ENCODE measurements at places on chromosomes 4 and X. TPM values are rescaled to one million over a fixed set of nuclear protein-coding genes. Genes with fewer than 3 reads are reported as not detected.

RBPJ gene
- polyA plus RNA-seq, result 58.8 TPM

KIT gene
- 10.6 TPM for polyA plus RNA-seq

DNA sequence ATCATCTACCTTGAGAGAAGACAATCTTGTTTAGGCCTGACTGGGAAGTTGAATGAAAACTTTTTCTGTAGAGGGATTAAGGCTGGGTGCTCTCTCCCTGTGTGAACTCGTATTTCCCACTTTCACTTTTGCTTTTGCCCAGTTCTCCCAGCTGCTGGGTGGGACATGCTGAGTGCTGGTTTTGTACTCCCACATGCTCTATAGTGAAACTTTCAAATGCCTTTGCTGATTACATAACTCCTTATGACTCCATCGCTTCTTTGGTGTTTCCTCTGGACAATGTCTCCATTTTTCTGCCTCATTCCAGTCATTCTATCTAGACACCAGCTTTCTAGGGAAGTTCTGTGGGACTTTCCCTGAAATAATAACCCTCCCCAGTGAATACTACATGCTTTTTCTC is 100.5 kb downstream of the CLNK start:
- no peaks in the 10 kb centered on the region for H3K36me3 ChIP-seq
- H3K27me3 ChIP-seq, result no peaks in the 10 kb centered on the region
- no peak overlapping the region for H3K4me3 ChIP-seq
- peak; percentile 77 for DNase-seq
- H3K4me1 ChIP-seq, result no peaks in the 10 kb centered on the region
- no peak overlapping the region for H3K27ac ChIP-seq

DNA sequence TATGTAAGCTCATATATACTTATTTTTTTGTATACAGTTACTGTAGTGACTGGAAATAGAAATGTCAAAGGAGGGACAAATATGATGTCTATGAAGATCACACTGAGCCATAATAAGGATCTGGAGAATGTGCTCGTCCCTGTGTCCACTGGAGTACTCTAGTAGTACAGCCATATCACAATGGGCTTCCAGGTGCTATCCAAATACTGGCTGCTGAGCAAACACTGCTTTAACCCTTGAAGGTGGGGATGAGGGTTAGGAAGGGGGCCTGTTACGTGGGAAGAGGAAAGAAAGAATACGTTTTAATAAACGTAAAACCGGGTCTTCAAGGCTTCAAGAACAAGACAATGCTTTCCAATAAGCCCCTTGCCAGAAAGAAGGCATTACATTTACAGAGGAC is 29.8 kb upstream of the TMEM150C start:
- no peaks in the 10 kb centered on the region for H3K27me3 ChIP-seq
- H3K4me3 ChIP-seq, result no peak overlapping the region
- no peaks in the 10 kb centered on the region for H3K36me3 ChIP-seq
- DNase-seq, result no peak
- H3K4me1 ChIP-seq, result no peaks in the 10 kb centered on the region

- H3K4me1 ChIP-seq, result no peaks in the 10 kb centered on the region
- H3K4me3 ChIP-seq, result no peak overlapping the region
- no peak for DNase-seq
- no peak overlapping the region for H3K27ac ChIP-seq
- no peaks in the 10 kb centered on the region for H3K36me3 ChIP-seq
Observed at GRCh38 chrX:47507153-47507867, 24.3 kb upstream of the ZNF41 start.

DNA sequence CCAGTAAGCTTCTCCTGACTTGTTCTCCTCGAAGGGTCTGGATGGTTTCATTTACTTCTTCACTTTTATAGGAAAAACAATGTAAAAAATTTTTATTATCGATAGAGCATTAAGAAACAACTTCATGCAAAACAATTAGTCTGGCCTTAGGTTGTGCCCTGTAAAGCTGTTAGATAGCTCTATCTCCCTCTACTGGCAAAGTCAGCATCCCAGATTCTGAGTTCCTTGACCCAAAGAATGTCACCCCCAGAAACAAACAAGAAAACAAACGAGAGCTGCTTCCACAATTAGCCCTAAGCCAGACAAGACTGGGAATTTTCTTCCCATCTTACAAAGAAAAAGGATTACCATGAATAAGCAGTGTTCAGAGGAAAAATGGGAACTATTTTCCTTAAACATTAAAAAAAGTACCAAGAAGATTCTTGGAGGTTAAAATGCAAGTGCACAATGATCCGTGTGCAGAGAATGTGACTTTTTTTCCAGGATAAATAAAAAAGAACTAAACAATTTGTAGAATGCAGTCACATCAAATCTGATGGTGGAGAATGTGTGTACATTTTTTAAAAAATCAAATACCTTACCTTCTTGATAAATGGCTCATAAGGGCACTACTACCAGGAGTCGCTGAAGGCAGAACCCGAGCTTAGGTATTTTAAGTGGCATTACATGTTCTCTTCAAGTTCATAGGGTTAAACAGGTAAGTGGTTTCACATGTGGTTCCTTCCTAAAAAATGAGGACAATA is 293.2 kb downstream of the FBXO8 start:
- no peaks in the 10 kb centered on the region for H3K27me3 ChIP-seq
- no peak overlapping the region for H3K27ac ChIP-seq
- H3K4me3 ChIP-seq, result no peak overlapping the region
- no peaks in the 10 kb centered on the region for H3K36me3 ChIP-seq
- DNase-seq, result peak; percentile 17
- no peaks in the 10 kb centered on the region for H3K4me1 ChIP-seq

DNA sequence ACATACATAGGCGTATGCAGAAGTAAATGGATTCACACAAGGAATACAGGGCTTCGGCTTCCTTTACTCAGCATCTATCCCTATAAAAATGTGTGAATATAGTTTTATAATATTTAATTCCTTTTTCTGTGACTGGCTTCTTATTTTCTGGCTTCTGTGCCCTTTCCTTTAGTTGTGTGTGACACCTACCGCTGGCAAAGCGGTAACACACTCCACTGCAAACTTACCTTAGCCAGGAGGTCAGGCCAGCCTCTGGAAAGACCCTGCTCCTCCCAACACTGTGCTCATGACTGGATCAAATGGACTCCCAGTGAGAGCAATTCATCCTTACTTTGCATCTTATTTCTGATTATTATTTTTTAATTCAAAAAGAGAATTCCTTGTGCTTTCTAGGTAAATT is 244.2 kb downstream of the ANK2 start:
- peaks cover 13% of the 10 kb centered on the region for H3K36me3 ChIP-seq
- peak overlapping the region; percentile 30 for H3K4me3 ChIP-seq
- H3K27me3 ChIP-seq, result no peaks in the 10 kb centered on the region
- DNase-seq, result peak; percentile 84
- peak overlapping the region; percentile 83 for H3K27ac ChIP-seq

Measured in muscle of leg (tissue), 16 donors.